Activated CD4-positive, alpha-beta T cell treated with anti-CD3 and anti-CD28 coated beads, Interleukin-2, amount 50 U/mL, for 24 hours (primary cell): ENCODE measurements at places on chromosomes 5 and 9.
A peak's percentile ranks its signal among the peaks of the same experiment; 100 is the strongest.

DNA sequence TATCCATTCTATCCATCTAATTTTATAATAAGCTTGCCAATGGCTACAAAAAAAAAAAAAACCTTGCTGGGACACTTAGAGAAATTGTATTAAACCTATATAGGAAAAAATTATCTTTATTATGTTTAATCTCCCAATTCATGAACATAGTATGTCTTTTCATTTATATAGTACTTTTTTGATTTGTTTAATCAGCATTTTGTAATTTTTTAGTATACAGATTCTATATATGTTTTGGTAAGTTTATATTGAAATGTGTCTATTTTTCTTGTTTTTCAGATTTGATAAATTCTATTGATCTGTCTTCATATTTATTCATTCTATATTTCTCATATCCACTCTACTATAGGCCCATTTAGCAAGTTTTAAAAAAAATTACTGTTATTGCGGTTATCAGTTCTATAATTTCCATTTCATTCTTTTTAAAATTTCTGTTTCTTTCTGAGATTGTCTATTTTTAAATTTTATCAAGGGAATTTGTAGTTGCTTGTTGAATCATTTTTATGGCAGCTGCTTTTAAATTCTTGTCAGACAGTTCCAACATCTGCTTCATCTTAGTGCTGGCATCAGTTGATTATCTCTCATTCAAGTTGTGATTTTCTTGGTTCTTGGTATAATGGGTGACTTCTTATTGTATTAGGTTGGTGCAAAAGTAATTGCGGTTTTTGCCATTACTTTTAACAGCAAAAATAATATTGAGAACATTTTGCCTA, 170.1 kb upstream of the S1PR3 start:
- DNase-seq: no peak

DNA sequence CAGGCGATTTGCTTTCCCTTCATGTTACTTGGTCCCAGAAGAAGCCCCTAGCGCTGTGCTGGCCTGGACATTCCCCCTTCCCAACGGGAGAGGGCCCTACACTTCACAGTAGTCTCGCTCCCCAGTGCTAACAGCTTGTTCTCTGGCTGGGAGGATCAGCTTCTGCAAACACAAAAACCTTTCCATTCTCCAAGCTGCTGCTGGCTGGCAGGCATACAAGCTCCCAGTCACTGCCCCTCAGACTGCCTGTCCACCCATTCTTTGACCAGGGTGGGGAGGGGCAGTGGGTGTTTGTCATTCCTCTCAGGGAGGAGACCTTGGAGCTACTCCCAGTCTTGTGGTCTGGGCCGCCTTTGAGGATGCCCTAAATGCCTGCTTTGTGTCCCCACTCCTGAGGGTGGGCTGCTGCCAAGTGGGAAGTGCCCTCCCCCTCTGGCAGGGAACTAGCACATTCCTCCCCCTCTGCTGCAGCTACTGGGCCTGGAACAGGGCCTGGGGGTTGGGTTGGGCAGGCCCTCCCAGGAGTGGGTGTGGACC, 20.8 kb downstream of the ENHO start:
- DNase-seq: no peak

- no peak for DNase-seq
These were observed 1.4 kb downstream of the MYO10 start for GRCh38 chr5:16934677-16935153.

- DNase-seq: no peak
These were observed 39.0 kb downstream of the ISOC1 start for GRCh38 chr5:129133553-129133952.

GRCh38 chr9:73154271-73154670, 2.6 kb downstream of the ANXA1 start:
- DNase-seq: no peak

DNA sequence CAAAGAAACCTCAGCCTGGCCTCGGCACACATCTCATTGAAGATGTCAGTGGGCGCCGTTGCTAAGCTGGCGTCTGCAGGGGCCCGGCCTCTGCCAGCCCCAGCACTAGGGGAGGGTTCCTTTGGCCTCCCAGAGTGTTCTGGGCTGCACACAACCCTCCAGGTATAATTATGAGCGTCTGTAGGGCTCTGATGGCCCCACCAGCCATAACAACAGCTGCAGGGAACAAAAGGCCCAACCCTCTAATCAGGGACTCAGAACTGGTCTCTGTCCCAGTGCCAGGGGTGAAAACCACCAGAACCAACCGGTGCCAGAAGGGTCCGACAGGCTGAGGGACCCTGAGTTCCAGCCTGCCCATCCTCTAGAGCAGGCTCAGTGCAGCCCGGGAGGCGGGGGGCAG, 39.5 kb upstream of the SLC12A7 start:
- DNase-seq: no peak

DNA sequence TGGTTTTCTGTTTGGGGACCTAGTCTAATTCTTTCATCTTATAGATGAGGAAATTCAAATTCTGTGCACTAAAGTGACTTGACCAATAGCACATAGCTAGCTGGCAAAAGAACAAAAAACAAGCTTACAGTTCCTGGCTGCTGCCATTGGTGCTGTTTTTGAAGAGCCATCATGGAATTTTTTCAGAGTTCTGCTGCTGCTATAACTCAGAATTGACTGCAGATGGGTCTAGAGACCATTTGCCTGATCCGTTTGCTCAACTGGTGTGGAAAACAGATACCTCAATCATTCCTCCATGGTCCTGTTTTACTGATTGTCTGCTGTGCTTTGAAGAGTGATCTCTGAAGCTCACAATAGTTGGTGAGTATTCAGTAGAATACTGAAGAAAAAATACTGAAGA, 15.2 kb downstream of the FBXL7 start:
- no peak for DNase-seq

DNA sequence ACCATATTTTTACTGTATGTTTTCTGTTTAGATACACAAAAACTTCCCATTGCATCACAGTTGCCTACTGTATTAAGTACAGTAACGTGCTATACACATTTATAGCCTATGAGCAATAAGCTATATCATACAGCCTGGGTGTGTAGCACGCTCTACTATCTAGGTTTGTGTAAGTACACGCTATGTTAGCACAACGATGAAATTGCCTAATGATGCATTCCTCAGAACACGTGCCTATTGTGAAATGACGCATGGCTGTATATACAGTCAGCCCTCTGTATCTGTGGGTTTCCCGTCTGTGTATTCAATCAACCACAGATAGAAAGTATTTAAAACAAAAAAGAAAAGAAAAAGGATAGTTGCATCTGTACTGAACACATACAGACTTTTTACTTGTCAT, 64.2 kb downstream of the SGCD start:
- no peak for DNase-seq

- DNase-seq: no peak
These were observed 177.8 kb downstream of the NSG2 start for GRCh38 chr5:174223355-174223754.

GRCh38 chr9:130432796-130433167, 12.0 kb upstream of the ASS1 start:
- no peak for DNase-seq

DNA sequence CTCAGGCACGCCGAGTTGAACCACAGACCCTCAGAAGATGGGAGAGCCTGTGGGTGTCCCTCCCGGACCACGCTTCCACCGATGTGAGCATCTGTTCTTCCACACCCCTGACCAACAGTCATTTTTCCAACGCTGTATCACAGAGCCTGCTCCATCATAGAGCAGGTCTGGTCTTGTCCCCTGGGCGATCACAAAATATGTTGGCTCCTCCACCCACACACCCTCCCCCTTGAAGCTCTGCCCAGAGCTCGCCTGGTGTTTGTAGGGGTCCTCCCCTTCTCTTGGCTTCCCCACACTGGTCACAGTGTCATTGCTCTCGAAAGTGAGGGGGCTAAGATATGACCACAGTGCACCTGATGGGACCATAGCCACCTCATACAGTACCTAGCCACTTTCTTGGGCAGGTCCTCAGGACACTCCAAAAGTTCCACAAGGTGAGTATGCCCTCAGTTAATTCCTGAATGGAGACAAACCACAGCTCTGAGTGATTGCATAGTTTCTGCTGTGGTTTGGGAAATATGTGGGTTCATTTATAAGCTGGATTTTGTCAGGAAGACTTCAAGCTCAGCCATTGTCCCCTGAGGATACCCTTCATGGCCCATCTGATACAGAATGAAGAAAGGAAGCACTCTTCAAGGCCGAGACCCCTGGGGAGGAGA, 3.5 kb upstream of the ZNF618 start:
- no peak for DNase-seq

DNA sequence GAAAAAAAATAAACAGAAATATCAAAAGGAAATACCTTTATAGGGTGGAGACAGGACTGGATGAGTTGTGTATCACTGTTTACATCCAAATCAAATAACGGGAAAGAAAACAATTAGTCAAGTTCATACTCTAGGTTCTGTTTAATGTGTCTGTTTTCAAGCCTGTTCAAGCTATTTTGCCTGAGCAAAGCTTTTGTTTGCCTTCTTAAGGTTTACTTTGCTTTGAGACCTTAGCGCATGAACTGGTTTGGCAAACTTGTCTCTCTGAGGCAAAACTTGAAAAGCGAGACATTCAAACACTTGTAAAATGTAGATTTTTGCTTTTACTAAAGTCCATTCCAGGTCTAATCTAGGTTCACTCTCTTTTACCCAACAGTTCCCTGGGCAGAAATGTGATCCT, 174.1 kb upstream of the RFX3 start:
- DNase-seq: no peak

DNA sequence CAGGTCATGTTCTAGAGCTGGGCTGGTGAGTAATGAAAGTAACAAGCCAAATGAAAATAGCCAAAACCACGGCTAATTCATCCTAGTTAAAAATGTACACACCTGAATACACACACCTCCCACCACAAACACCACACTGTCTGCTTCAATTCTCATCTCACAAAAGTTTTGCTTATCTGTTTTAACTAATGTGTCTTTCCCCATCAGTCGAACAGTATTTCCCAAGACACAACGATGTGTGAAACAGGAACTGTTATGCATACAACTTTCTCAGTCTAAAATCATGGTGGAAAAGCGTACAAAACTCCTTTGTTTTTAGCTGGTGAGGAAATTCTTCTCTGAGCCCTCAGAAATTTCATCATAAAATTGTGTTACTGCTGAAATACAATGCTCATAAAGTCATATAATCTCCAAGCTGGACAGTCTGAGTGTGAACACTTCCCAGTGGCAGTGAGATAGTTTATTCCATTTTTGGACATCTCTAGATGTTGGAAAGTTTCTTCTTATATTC, 242.4 kb downstream of the EFNA5 start:
- no peak for DNase-seq

DNA sequence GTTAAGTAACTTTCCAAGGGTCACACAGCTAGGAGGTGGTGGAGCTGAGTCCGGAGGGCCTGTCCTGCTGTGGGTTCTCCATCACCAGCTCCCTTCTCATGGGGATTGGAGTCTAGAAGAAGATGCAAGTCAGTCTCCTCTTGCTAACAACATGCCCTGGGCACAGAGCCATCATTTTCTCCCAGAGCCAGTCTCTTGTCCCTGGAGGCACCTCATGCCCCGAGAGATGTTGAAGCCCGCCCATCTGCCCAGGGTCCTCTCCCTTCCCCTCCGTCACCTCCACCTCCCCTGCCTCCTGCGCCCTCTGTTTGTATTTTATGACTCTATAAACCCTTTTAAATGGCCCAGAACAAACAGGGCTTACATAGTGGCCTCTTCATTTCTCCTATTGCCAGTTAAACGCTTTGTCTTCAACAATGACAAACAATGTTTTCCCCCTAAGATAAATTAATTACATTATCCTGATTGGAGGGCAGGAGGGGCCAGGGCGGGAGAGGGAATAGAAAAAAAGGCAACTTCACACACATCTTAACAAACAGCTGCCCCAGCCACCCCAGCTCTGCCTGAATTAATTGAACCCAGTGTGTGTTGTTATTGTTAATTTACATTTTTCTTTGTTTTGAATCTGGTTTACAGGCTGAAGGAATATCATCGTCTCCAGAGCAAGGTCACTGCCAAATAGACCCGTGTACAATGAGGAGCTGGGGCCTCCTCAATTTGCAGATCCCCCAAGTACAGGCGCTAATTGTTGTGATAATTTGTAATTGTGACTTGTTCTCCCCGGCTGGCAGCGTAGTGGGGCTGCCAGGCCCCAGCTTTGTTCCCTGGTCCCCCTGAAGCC, 55.8 kb downstream of the ASS1 start:
- DNase-seq: no peak

- no peak for DNase-seq
These were observed 136.0 kb downstream of the GDNF start for GRCh38 chr5:37703841-37704241.

DNA sequence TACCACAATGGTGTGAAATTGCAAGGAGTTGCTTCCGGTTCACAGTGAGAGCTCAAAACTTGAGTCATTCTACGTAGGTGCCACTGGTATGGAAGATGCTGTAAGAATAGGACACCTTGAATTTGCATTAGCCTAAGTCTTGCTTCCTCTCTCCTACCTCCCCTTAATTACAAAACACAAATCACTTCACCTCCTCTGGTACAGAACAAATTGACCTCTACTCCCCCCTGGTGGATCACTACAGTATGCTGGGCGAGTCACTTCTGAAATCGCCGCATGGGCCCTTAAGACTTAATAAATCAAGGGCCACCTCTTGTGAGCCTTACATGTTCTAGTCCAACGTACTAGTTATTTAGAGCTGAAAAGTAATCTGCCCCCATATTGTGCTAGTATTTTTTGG, 145.3 kb upstream of the SMARCA2 start:
- DNase-seq: no peak

- DNase-seq: peak; percentile 20
These were observed 516.6 kb downstream of the RAB3C start for GRCh38 chr5:59099270-59099994.

DNA sequence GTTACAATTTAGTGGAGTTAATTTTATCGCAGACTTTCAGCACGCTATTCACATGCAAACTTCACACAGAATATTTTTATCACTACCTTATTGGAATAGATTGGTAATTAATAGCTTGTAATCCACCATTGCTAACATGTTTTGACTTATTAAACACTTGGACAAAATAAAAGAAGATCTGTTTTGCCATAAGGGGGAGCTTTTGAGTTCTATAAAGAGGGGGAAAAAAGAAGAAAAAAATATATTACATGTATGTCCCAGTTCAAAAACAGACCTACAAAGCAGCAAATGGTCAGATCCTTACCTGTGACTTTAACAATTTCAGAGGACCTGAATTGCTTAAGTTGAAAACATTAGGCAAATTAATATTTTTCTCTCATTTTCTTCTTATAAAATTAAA, 1.2 kb upstream of the PAPPA start:
- DNase-seq: no peak

- DNase-seq: no peak
These were observed 1.4 kb upstream of the IPPK start for GRCh38 chr9:92671323-92671722.

DNA sequence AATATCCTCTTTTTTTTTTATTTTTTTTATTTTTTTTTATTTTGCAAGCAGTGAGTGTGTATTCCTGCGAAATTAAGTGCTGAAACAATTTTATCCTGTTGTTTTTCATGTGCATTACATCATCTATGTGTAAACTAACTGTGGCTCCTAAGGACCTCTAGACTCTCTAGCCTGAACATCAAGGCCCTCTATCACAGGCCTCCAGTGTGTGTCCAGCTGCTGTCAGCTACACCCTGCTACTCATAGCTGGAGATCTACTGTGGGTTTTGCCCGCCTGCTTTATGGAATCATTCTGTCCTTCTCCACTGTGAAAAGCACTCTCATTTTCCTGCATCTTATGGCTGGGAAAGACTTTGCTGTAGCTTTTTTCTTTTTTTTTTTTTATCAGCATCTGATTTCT, 157.8 kb downstream of the KCTD16 start:
- DNase-seq: no peak

- no peak for DNase-seq
These were observed 105.9 kb downstream of the F2RL2 start for GRCh38 chr5:76517334-76517733.
